ENCODE measurements at places on chromosomes 4 and X.

DNA sequence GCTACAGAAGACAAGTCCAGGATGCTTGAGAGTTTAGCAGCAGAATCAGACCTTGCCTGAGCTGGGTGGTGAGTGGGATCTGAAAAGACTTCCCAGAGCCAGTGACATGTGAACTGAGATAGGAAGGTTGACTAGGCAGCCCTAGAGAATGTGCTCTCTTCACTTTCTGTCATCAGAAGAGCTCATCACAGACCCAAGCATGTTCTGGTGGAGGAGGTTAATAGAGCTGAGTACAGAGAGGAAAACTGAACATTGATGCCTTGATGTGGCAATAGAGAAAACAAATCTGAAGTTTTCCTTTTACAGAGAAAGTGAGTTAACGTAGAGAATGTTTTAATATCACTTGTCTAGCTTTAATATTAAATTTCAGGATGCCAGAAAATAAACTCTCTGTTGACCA lies 17.1 kb downstream of the ADGRL3 start:
- no peak for DNase-seq

GRCh38 chrX:72027024-72027913 lies 104.4 kb downstream of the RTL5 start:
- DNase-seq: no peak

DNA sequence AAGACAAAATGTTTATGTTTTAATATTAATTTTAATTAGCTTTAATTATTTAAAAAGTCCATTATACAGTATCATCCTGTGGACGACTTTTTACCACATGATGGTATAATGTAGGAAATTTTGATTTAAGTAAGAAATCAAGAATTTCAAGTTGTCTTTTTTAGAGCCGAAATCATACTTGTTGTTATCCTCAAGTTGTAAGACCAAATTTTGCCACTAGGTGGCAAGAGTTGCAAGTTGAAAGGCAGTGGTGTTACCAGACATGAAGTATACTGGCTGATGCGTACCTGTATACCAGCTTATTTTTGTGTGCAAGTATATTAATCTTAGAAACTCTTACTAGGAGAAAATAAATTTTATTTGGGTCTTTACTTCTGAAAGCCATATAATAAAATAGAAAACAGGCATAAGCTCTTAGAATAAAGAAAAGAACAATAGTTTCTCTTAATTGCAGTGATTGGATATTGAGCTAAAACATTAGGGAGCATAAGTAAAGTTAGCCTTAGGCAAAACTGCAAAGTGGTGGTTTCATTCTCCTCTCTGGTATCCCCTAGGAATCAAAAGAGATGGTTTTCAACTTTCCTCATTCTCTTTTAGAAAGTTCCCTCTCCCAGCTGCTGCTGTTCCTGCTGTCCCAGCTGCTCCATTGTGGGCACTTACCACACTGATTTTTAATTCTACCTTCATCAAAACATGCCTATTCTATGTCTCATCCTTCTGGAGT lies 118.0 kb upstream of the WDFY3 start:
- DNase-seq: no peak

DNA sequence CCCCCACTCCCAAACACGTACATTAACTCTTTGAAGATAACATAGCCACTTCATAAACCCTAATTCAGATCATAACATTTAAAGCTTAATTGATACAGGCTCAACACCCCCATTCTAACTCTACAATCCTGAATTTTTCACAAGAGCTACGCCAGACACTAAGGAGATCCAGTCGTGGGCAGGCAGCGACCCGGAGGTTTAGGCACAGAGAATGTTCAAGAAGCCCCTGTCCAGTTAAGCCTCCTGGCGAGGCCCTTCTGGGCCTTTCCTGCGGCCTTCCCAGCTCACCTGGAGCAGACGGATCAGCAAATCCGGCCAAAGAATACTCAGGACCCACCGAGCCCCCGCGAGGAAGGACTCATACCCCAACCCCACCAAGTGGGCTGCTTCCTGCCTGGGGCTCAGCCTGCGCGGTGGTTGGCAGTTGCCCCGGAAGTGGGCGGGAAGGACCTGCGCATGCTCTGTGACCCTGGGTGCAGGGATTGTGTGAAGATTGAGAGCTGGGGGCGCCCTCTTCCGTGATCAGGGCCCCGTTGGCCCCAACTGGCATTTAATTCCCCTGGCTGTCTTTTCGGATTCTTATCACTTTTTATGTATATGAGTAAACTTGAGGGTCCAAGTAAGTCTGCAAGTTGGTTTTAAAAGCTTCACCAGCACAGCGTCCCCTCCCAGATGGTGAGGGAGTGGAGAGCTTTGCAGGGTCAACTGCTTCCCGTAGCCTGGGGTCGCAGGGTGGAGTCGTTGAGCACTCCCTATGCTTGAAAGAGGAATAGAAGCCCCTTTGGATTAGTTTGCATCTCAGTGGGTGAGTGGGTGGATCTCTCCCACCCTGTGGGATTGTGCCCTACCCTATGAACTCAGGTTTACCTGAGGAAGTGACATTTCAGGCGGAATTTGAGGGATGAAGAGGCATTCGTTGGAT lies at the start of gene TRIM61:
Gene TRIM61 (minus strand): TSS at position 415 of the 922 bp plus-strand sequence. CDS start 7,655 bp downstream, outside the sequence.
- peak; percentile 16 for DNase-seq

GRCh38 chr4:103904123-103904522 lies 184.3 kb upstream of the TACR3 start:
- DNase-seq: no peak

GRCh38 chr4:174120446-174121295 lies 162.8 kb downstream of the FBXO8 start:
- no peak for DNase-seq

GRCh38 chr4:113973345-113973744 lies 6.1 kb downstream of the ARSJ start:
- no peak for DNase-seq

- no peak for DNase-seq
These were observed 21.0 kb downstream of the FREM3 start for GRCh38 chr4:143679434-143679833.

GRCh38 chr4:80407246-80407645 lies 71.7 kb downstream of the CFAP299 start:
- no peak for DNase-seq

- DNase-seq: no peak
These were observed 182.9 kb upstream of the NHS start for GRCh38 chrX:17192106-17192505.

- no peak for DNase-seq
These were observed 280.9 kb downstream of the IQCM start for GRCh38 chr4:149534779-149535178.

DNA sequence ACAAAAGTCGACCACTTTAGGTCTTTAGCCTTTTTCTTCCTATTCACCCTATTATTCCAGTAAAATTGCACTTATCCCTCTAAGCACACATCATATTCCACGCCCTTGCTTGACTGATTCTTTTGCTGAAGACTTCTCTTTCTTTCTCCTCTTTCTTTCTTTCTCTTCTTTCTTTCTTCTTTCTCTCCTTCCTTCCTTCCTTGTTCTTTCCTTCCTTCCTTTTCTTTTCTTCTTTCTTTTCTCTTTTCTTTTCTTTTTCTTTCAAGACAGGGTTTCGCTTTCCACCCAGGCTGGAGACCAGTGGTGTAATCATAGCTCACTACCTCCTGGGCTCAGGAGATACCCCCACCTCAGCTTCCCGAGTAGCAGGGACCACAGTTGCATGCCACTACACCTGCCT lies 61.9 kb downstream of the RASGEF1B start:
- no peak for DNase-seq

DNA sequence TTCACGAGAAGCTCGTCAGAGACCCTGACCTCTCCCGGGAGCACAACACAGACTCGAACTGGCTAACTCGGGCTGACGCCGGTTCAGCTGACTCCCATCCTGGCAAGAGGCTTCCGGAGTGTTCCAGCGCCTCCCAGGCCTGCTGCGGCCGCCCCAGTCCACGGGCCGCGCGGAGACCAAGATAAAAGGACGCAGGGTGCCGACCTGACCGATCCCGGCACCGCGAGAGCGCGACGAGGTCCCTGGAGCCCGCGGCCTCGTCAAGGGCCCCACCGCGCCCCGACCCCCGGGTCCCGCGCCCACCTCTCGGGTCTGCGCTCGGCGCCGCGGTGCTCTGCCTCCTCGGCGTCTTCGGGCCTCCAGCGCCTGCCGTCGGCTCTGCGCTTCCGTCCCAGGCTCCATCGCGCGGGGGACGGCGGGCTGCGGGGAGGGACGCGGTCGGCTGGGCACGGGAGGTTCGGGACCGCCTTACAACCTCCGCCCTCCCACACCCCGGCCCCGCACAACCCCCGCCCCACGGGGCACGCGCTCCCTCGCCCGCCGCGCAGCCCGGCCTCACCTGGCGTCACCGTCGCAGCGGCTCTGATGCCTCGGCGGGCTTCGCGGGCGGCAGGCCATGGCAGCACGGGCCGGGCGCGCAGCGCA lies 426 bp downstream of the SLBP start:
- DNase-seq: no peak

DNA sequence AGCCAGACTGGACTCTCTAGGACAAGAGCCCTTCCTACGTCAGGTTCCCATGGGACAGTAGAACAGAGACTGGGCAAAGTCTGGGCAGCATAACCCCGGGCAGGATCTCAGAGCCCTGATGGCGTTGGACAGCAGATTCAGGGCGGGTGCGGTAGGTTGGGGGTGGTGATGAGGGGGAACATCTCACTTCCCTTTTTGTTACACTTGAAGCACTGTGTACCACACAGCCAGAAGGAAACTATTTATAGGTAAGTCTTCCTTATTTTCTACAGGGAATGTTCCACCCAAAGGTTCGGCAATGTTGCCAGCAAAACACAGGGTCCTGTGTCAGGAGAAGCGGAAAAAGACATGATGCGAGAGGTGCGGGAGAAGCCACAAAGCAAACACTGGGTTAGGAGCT lies 54.3 kb downstream of the TSC22D3 start:
- no peak for DNase-seq

DNA sequence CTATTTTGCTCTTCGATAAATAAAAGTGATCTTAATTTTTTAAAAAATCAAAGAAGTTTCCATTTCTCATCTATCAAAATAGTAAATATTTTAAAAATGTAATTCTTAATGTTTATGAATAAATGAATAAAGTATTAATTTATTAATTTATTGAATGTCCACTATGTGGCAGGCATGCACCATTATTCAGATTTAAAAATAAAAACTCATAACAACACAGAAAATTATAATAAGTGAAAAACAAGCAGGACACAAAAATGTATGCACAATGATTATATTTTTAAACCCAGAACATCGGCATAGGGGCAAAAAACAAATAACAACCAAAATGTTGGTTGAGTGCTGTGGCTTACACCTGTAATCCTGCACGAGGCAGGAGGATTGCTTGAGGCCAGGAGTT lies 5.3 kb upstream of the PYURF start:
- DNase-seq: no peak

- no peak for DNase-seq
These were observed 101.4 kb upstream of the PDE5A start for GRCh38 chr4:119729835-119730670.

GRCh38 chr4:25330905-25331808 lies 18.6 kb downstream of the ZCCHC4 start:
- DNase-seq: no peak

- DNase-seq: no peak
These were observed 78.6 kb upstream of the PNPLA4 start for GRCh38 chrX:8005678-8006347.

DNA sequence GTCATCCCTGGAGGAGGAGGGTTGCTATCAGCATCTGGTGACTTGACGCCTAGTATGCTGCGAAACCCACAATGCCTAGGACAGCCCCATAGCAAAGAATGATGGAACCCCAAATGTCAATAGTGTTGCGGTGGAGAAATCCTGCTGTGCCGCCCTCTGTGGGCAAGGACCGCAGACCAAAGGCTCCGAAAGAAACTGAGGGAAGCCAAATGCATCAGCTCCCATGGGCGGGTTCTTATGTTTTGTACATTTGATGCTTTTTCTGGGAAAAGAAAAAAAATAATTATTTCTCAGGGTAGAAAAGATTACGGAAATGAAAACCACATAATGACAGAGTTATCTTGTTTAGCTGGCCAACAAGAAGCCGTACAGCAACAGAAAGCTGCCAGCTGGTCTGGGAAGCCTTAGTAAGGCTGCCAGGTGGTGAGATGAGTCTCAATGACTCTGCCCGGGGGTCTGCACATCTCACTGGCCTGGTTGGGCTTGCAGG lies 95.0 kb upstream of the TBL1X start:
- DNase-seq: no peak

GRCh38 chrX:118545510-118545909 lies 49.9 kb downstream of the DOCK11 start:
- no peak for DNase-seq

DNA sequence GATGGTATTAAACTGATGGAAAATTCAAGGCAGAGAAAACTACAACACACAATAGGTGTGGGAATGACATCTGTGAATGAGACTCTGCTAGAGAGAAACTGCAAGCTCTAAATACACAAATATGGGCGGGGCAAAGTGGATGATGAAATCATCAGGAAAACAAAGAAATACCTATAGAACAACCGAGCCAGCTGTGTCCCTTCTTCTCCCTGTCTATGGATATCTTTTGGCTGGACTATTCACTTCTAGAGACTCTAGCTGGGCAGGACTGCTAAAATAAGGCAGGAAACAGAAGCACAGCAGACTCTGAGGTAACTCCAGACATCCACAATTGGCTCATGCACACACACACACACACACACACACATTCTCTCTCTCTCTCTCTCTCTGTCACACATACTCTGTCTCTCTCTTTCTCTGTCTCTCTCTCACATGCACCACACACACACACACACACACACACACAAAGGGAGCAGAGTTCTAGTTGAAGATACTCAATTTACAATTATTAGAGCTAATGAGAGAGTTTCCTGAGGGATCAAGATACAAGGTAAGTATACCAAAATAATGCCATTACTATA lies 27.2 kb upstream of the EDNRA start:
- no peak for DNase-seq

DNA sequence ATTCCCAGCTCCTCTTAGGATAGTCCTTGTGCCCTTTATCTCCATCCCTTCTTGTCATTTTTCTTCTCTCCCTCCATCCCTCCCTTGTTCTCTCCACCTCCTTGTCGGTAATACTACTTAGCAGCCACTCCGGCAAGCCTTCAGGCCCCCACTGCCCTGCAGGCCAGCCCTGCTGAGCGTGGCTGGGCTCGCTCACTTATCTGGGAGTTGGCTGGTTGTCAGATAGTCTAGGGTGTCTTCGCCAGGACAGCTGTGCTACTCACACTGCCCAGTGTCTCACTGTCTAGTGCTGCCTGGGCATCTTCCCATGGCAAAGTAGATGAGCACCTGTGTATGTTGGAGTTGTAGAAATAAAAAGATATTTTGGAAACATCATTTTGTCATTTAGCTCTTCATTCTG lies 75.0 kb downstream of the STK32B start:
- DNase-seq: no peak
